ENCODE measurements at places on chromosomes 2 and 18.
A peak's percentile ranks its signal among the peaks of the same experiment; 100 is the strongest.

DNA sequence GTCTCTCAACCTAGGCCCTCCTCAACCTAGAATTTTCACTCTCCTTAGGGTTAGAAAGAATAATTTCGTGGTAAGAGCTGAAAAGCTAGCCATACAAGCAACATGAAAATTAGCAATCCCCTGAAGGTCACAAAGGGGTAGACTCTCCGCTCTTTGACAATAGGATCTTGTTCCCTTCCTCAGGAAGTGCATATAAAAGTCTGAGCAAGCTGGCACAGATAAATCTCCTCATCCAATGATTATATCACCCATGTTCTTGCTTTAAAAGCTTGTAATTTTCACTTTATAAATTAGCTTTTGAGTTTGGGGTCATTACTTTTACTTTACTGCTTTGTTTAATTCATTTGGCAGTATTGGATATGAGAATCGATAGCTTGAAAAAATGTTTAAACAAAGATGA is 852.3 kb upstream of the CRIM1 start:
- no peak for DNase-seq

GRCh38 chr2:18719978-18720775 is 130.8 kb upstream of the NT5C1B start:
- DNase-seq: no peak

DNA sequence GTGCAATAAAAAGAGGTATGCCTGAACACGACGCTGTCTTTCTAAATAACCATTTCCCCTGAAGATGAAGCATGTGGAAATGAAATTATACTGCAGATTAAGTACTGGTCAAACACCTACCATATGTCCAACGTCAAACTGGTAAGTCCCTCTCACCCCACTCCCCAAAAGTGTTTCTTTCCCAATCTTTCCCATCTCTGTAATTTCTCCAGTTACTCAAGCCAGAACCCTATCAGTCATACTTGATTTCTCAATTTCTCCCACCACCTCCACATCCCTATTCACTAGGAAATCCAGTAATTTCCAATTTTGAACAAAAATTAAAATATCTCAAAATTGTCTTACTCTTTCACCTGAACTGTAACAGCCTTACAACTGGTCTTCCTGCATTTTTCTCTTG is 29.2 kb downstream of the HDHD2 start:
- DNase-seq: no peak

DNA sequence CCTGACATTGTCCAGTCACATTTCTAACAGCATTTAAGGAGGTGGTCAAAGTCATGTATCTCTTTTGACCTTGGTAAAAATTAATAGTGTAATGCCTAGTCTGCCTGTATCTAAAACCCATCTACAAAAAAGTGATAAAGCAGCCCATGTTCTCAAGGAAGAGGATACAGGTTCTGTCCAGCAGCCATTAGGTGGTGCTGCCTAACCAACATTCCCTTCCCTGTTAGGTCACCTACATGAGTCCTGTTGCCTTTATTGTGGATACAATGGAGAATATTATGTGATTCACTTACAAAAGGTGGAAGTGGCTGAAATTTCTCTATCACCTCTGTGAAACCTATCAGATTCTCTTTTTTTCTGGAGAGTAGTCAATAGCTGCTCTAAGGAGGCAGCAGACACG is 52.5 kb downstream of the AQP4 start:
- DNase-seq: peak; percentile 17

DNA sequence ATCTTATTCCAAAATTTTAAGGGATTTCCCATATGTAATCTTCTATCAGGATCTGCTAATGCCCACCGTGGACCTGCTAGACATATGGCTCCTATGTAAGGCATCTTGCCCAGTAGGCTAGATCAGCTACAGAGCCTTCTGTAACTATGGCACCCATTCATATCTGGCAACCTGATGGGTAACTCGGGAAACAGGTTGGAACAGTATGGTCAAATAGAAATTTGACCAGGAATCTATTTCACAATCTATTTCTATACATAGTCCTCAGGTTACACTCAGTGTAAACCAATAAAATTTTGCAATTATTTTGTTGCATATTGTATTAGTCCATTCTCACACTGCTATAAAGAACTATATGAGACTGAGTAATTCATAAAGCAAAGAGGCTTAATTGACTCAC is 93.3 kb downstream of the ST6GAL2 start:
- no peak for DNase-seq

GRCh38 chr18:61606068-61606660 is 272.9 kb downstream of the CDH20 start:
- DNase-seq: no peak

DNA sequence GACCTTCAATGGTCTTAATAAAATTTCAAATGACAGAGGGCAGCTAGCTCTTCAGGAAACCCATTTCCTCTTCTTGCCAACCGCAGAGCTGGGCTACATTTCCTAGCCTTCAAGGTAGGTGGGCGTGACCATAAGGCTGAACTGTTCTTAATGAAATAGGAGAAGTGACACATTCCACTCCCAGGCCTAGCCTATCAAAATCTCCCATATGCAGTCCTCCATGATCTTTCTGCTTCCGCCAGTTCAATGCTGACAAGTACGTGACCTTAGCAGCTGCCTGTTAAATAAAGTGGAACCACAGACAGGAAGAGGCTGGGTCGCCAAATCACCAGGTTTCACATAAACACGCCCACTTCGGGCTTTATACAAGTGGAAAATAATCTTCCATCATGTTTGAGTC is 13.2 kb downstream of the SERPINE2 start:
- DNase-seq: peak; percentile 98

- DNase-seq: no peak
These were observed 176.4 kb upstream of the ID2 start for GRCh38 chr2:8505311-8505920.

DNA sequence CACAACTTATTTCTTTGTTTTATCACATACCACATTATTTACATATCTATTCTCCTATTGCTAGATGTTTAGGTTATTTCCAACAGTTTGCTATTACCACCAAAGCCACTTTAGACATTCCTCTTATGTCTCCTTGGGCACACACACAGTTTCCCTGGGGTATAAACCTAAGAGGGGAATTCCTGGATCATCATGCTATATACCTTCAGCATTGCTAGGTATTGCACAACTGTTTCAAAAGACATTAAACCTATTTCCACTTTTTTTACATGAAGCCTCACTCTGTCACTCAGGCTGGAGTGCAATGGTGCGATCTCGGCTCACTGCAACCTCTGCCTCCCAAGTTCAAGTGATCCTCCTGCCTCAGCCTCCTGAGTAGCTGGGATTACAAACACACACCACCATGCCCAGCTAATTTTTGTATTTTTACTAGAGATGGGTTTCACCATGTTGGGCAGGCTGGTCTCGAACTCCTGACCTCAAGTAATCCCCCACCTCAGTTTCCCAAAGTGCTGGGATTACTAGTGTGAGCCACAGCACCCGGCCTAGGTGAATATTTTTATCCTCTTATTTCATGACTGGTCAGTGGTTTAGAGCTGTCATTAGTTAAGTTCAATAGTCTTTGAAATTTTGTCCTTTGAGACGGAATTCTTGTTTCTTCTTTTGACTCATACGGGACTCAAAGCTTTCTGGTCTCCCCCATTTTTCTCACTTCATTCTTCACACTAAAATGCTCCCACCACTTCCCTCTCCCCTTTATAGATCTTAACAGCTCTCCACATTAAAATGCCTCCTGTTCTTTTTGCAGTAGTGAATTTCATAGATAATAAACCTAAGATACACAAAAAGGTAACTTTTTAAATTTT is 30.3 kb downstream of the SULT1C4 start:
- DNase-seq: no peak

- DNase-seq: no peak
These were observed 51.9 kb downstream of the DYSF start for GRCh38 chr2:71505086-71505769.

DNA sequence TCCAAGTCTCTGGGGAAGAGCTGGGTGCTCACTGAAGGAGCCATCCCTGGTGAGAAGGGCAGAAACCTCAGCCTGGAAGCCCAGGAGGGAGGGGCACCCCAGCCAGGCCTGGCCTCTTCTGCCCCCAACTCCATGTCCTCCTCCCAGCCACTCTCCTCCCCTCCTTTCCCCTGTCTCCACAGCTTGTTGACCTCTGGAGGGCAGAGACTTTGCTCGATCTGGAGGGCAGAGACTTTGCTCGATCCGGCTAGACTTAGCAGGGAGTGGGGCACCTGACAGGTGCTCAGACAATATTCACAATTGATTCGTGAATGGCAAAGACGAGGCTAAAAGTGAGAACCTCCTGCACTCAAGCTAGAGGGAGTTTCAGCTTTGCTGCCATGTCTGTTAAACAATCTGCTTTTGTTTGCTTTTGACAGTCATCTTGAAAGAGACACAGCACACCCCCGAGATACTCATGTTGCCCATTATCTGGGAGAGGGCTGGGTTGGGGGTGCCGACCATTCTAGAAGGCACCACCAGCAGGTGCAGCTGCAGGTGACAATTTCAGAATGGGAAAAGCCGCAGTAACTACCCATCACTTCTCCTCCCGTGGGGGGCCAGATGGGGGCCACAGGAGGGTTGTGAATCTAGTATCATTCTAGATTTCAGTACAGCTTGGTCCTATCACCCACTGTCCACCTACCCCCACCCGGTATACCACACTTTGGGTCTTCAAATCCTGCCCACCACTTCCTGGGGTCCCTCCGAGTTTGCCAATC is 54.8 kb downstream of the DNMT3A start:
- no peak for DNase-seq

- DNase-seq: no peak
These were observed 80.1 kb downstream of the XDH start for GRCh38 chr2:31334311-31335026.

- no peak for DNase-seq
These were observed 16.8 kb upstream of the NEUROD1 start for GRCh38 chr2:181697126-181697525.

DNA sequence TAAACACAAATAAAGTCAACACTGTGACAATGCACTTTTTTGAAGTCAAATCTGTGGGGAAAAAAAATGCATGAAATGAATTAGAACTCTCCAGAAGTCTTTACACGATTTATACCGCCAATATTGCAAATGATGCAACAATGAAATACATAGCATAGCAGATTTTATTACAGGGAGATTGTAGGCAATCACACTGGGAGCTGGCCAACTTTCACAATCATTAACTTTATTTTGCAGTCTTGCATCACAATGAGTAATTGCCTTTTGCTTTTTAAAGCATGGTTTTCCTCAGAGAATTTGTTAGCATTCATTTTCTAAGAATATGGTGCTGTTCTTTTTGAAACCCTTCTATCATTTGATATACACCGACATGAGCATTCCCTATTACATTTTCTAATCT is 366.4 kb upstream of the FSIP2 start:
- DNase-seq: no peak

DNA sequence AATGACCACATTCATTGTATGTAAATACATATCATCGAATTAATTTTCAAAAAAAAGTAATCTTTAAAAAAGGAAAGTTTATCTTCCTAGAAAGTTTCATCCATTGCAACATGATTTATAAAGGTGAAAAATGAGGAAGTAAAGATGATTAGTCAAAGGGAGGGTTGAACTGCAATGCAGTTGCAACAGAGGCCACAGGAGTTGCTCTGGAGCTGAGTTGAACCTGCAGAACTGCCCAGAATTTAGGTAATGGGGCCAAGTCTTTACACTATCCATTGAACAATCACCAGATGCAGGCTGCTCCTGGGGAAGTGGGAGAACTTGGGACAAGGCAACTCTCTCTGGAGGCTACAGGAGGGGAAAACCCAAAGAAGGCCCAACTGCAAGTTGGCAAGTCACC is 390.7 kb downstream of the METTL4 start:
- DNase-seq: peak; percentile 31

DNA sequence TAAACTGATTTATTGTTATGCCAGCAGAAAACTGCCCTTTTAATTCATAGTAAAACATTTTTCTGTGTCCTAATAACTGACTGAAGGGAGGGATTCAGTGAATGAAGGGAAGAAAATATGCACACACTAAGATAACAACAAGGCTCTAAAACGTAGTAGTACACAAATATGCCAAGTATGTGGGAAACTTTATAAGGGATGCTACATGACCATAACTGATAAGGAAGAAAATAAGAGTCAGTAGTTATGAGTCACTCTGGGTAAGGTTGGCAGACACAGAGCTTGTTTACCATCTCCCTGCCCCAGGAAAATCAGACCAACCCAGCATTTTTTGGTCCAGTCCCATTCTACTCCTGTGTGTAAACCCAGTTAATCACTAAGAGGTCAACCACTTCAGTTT is 124.2 kb downstream of the RPRM start:
- no peak for DNase-seq

GRCh38 chr2:15730545-15731212 is 139.0 kb downstream of the DDX1 start:
- peak; percentile 8 for DNase-seq

GRCh38 chr2:76310894-76311633 is 600.3 kb upstream of the GCFC2 start:
- no peak for DNase-seq

- no peak for DNase-seq
These were observed 106.1 kb downstream of the TXNL1 start for GRCh38 chr18:56532176-56532840.

DNA sequence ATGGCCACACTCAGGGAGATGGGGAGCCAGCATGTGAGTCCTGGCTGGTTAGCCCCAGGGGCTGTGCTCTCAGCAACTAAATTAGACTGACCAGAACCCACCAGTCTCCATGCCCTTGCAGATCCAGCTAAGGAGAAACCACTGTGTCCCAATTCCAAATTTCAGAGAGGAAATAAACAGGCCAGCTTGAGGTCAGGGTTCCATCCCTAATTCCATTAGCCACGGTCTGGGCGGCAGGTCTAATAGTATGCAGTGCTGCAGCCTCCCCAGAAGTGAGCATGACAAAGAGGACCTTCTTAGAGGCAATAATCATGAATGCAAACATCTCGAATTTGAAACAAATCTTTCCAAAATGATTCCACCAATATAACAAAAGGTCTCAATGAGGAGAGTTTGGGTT is 671.2 kb downstream of the BCL11A start:
- DNase-seq: no peak

GRCh38 chr2:156474401-156474800 is 38.2 kb downstream of the GPD2 start:
- no peak for DNase-seq

GRCh38 chr2:218959761-218960308 is 369 bp downstream of the CDK5R2 start:
- no peak for DNase-seq

DNA sequence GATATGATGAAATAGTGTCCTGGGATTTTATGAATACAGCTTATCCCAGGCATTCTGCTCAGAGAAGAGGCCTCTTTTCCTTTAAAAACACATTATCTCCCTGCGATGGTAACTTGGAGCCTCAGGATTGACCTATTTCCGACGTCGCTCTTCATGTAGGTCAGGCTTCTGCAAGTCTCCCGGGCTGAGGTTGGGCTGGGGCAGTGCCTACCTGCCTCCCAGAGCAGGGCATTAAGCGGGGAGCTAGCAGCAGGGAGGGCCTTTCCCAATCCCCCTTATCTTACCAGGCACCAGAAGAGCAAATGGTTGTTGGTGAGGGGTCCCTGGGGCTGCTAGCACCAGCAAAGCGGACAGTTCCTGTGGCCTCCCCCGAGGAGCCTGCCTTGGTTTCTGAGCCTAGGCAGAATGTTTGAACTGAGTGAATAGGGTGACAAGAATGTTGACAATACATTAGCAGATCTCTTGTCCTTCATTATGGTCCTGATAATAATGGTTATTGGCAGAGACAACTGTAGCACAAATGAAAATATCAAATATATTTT is 60.2 kb downstream of the TRPM8 start:
- no peak for DNase-seq

Measured in KBM-7 (cell line).